Small intestine (tissue), 16 donors: ENCODE measurements at places on chromosomes 16 and 17. TPM values are rescaled to one million over a fixed set of nuclear protein-coding genes. Genes with fewer than 3 reads are reported as not detected.

DNA sequence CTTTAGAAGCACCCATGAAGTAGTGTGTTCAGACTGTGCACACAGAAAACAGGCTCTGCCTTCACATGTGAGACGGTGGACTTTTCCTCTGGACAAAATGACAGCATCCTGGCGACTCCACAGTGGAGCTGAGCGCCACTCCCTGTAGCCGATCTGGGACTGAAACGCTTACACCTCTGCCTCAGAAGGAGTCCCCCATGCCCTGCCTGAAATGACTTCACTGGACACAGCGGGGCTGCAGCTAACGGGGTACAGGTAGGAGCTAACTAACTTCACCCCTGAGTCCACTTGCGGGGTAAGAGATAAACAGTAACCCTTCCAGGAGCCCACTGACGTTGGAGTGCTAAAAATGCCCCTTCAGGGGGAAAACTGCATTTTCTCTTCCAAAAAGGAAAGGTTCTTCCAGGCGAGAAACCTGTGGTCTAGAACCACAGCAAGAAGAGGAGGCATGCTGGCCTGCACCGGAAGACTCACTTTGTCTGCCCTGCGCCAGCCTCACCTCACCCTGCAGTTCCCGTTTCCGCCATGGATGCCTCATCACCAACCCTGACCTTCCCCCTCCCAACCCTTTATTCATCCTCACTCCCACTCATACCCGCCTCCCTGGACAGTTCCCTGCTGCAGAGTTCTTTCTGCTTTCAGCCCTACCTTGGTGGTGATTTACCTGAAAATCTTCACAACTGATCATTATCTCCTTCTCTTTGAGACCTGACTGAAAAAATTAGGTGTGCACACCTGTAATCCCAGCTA, 19.4 kb upstream of the ENDOV start:
- no peak for DNase-seq

DNA sequence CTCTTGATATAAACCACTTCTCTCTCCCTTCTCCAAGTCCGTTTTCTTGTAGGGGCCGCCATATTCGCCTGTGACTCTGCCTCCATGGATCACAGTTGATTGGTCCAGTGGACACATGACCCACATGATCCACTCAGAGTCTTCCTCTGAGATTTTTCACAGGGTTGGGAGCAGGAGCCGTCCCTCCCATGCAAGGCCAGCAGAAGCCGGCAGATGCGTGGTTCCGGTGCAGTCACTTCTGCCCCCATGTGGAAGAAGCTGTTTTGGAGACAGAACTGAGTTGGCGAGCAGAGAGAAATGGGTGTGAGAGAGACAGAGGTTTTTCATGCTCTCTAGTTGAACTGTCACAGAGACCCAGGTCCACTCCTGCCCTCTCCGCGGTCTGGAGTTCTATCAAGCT, 83.3 kb downstream of the C16orf95 start:
- no peak for DNase-seq

DNA sequence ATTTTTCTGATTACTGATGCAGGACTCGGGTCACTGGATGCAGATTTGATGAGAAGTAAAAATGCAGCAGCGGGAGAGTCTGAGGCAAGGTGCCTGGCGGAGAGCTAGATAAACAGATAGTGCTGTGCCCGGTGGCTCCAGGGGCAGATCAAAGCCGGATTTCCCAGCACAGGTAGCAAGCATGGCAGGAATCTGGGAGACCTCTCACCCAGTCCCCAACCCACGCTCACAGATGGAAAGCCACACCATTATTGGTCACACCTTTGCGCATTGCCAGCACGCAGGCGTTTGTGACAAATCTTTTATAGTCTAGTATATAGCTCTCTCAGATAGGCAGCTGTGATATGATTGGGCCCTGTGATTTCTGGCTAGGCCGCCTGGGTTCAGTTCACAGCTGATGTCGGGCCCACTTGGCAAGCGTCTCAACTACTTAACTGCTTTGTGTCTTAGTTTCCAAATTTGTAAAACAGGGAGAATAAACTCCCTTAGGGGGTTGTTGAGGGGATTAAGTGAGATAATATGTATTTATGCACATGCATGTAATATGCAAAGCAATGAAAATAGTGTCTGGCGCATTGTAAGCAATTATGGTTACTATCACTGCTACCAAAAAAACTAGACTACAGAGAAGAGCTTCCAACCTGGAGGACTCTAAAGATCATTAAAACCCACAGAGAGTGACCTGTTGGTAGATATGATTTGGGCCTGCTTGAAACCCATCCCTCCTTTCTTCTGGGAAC, 42.0 kb upstream of the NFAT5 start:
- peak; percentile 72 for DNase-seq

- DNase-seq, result no peak
Measured at GRCh38 chr17:64087252-64088005, 42.5 kb downstream of the ERN1 start.

DNA sequence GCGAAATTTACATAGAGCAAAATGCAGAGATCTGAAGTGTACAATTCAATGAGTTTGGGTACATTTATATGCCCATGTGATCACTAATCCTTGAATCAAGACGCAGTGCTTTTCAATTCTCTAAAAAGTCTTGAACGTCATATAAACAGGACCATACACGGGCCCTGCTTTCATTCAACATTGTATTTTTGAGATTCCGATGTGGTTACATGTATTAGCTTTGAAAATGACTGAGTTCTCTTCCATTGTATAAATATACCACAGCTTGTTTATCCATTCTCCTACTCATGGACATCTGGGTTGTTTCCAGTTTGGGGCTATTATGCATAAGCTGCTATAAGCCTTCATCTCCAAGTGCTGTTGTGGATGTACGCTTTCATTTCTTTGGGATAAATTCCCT, 45.5 kb downstream of the ZCCHC14 start:
- DNase-seq, result no peak

- no peak for DNase-seq
Measured at GRCh38 chr16:48836636-48837035, 226.7 kb upstream of the N4BP1 start.

GRCh38 chr17:40099619-40100418, 570 bp downstream of the NR1D1 start:
- no peak for DNase-seq

GRCh38 chr17:73546770-73547536, 97.3 kb downstream of the SDK2 start:
- peak; percentile 73 for DNase-seq

- peak; percentile 15 for DNase-seq
Measured at GRCh38 chr16:25256695-25257469, 763 bp downstream of the ZKSCAN2 start.

GRCh38 chr16:90084215-90084950, 7.3 kb upstream of the PRDM7 start:
- DNase-seq, result no peak

GRCh38 chr16:86625029-86625428, 46.7 kb downstream of the FOXL1 start:
- no peak for DNase-seq

GRCh38 chr16:7615565-7615964, 282.9 kb downstream of the RBFOX1 start:
- DNase-seq, result no peak

- DNase-seq, result no peak
Measured at GRCh38 chr16:75019586-75019985, 20.8 kb downstream of the ZNRF1 start.

DNA sequence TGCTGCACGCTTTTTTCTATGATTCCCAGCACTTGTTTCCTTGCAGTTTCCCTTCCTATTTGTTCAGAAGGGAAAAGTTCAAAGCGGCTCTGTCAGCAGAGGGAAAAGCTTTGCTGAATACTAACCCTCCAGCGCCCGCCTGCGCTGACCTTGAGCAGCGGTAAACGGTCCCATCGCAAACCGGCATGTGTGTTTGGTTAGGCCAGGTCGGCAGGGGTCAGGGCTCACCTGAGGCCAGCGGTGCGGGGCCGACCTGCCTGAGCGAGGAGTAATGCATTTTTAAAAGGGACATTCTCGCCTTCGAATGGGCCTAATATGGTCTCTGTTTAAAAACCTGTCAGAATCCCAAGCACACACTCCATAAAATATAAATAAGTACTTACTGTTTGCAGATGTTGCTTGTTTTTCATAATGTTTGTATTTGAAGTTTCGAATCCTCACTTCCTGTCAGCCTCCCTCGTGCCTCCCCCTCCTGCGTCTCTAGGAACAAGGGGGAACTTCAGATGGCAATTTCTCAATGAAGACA, 110.1 kb downstream of the IRX3 start:
- no peak for DNase-seq

DNA sequence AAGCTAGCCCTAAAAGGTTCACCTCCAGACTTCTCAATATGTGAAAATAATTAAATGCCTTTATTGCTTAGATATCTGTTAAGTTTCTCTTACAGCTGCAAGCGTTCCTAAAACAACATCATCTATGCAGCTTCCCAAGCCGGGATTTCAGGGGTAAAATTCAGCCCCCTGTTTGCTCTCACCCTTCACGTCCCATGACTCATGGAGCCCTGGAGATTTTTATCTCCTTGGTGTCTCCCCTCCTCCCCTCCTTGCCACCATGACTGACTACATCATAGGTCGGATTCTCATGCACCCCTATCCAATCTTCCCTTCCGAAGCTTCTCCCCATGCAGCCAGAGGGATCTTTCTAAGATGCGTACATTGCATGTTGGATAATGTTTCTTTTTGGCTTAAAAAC, 21.0 kb upstream of the CACNG4 start:
- no peak for DNase-seq

DNA sequence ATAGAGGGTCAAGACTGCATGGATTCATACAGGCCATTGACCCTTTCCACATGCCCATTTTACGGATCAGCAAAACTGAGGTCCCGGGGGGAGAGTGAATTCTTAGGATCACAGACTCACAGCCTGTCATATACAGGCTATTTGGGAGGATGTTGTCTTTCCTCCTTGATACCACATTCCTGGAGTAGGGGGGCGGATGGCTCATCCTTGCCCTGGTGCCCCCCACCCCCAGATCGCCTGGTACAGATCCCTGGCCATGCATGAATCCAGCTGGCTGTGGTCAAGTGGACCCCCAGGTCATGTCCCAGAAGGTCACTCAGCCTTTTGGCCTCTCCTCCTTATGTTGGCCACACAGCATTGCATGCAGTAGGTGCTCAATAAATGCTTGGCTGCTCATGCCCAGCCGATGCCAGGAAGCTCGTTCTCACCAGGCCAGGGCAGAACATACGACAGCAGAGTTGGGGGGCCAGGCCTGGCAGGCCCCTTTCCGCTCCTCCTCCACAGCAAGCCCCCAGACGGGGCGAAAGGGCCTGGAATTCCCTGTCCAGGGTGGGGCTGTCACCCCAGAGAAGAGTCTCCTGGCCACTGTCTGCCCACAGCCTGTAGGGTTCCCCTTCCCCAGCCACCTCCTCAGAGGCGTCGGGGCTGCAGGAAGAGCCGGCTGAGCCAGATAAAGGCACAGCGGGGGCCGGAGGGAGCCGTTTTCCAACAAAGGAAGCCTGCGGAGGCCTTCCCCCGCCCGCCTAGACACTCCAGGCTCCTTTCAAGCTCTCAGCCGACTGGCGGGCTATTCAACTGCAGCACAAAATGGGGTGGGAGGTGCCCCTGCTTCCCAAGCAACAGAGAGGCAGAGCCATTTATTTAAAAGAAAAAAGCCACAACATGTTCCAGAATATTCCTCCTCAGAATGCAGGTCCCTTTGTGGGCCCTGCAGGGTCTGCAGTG, 215.7 kb upstream of the CIBAR2 start:
- no peak for DNase-seq

The PPY gene
- not detected for polyA plus RNA-seq

The TRAF4 gene
- polyA plus RNA-seq, result 203 TPM

The MPP2 gene
- polyA plus RNA-seq, result 1.1 TPM

The WNK4 gene
- polyA plus RNA-seq, result 1.4 TPM

The SHBG gene
- polyA plus RNA-seq, result 38.8 TPM

The AIPL1 gene
- not detected for polyA plus RNA-seq

The CYBA gene
- 140 TPM for polyA plus RNA-seq

The FBXO39 gene
- polyA plus RNA-seq, result not detected

The CD300LD gene
- not detected for polyA plus RNA-seq

The JPH3 gene
- 0.22 TPM for polyA plus RNA-seq
